GM12878 (cell line): ENCODE measurements at places on chromosomes 4 and X.

- DNase-seq = no peak
Measured at GRCh38 chrX:153770601-153771414, 6.8 kb downstream of the PLXNB3 start.

- no peak for DNase-seq
Measured at GRCh38 chrX:136143711-136144110, 3.6 kb upstream of the FHL1 start.

DNA sequence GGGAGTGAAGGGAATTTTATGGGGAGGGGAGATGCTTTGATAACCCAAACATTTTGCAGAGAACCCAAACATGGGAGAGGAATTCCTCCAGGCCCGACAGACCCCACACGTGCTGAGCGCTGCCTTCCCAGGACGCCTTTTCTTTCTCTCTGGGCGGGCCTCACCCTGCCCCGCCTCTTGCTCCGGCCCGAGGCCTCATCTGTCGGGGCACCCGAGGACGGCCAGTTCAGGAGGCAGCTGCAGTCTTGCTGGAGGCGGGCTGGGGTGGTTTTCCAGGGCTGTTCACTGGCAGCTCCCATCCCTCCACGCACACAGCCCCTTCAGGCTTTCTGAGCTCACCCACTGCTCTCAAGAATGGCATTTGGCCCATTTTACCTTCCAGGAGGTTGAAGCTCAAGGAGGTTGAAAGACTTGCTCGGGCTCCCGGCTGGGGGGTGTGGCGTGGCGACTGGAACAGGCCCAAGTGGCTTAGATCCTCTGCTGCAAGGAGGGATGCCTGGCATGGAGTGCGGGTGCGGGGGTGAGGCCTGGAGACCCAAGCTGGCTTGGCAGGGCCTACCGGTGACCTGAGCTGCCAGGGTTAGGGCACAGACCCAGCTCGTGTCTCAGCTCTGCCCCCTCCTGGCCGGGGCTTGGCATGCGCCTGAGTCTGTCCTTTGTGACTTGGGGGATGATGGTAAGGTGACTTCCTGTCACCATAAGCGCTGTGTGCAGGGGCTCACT lies 99.2 kb downstream of the PSAPL1 start:
- DNase-seq = peak; percentile 1

- DNase-seq = no peak
Measured at GRCh38 chr4:26242451-26242850, 78.4 kb upstream of the RBPJ start.

GRCh38 chr4:183136855-183137254 lies 37.8 kb downstream of the WWC2 start:
- DNase-seq = no peak

- DNase-seq = no peak
Measured at GRCh38 chr4:157196046-157196445, 24.5 kb upstream of the GRIA2 start.

GRCh38 chrX:64191281-64192010 lies 14.1 kb downstream of the AMER1 start:
- no peak for DNase-seq

DNA sequence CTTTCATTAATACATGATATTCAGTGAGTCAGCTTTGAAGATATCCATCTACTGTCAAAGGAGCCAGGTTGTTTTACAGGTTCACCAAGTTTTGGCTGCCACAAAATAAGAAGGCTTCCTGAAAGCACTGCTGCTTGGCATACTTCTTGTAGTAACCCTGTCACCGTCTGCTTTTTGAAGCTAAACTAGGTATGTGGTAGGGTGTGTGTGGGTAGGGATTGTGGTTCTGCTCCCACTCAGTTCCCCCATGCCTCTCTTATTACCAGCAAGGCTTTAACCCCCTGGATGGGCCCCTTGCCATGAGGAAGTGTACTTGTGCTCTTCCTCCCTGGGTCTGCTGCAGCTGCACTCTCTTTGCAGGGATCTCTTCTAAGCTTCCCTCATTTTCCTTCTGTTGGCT lies 191.2 kb downstream of the BANK1 start:
- no peak for DNase-seq

DNA sequence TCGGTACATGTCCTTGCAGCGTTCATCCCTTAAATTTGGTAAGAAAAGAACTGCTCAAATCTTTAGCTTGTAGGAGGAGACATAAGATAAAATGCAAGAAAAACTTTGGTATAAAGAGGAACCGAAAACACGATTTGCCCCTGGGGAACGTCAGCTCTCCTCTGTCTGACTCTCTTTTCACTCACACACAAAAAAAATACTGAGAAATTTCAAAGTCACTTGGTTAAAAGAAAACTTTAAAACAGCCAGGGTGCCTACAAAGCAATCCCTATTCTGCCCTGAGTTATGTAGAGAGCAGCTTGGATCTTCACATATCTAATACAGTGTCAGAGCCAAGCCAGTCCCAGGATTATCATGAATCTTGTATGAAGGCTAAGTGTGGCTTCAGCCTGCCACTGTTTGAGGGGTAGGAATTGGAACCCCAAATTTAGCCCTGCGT lies 248.5 kb upstream of the CXXC4 start:
- peak; percentile 89 for DNase-seq

DNA sequence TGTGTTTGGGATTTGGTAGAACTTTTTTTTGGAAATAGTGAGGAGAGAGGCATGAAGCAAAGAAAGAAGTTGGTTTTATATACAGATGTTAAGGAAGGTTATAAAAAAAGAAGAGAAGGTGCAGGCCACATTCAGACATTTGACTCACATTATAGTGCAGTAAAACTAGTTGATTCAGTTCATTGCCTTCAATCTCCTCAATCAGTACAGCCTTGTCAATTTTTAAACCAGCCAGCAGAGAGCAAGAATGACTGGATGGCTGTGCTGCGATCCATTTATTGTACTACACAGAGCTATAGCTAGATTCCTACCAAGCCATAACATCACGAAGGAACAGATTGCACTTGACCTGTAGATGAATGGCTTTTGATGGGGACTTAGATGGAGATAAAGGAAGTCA lies 79.7 kb upstream of the LSM6 start:
- DNase-seq = no peak

DNA sequence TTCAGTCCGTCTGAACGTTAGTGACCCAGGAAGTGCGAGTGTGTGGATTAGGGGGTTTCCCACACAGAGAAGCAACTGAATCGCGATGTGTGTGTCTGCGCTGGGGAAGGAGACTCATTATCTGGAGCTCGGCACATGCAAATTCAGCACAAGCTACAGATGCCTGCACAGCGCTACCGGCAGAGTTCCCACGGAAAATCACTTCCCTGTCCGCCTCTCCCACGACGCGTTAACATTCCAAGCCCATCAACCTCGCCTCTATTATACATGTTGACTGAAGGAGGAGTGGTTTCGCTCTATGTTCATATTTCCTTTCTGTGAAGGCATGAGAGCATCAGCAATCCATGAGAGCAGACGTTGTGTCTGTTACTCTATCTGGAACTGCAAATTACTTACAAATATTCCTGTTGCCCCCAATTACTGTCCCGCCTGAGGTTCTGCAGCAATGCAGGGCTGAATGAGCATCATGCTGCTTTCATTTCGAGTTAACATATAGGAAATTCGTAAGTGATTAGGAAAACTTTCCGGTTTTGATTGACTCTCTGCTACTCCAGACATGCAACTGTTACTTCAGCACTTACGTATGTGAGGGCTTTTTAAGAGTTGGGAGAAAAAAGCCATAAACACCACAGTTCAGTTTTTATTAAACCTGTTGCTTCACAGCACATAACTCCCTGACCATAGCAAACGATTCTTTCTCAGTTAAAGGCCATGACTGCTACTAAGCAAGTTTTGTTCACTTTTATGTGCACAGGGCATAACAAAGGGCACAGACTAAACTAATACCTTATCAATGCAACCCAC lies 15.0 kb upstream of the MTNR1A start:
- DNase-seq = no peak

GRCh38 chr4:8607603-8608481 lies 15.3 kb downstream of the CPZ start:
- no peak for DNase-seq

DNA sequence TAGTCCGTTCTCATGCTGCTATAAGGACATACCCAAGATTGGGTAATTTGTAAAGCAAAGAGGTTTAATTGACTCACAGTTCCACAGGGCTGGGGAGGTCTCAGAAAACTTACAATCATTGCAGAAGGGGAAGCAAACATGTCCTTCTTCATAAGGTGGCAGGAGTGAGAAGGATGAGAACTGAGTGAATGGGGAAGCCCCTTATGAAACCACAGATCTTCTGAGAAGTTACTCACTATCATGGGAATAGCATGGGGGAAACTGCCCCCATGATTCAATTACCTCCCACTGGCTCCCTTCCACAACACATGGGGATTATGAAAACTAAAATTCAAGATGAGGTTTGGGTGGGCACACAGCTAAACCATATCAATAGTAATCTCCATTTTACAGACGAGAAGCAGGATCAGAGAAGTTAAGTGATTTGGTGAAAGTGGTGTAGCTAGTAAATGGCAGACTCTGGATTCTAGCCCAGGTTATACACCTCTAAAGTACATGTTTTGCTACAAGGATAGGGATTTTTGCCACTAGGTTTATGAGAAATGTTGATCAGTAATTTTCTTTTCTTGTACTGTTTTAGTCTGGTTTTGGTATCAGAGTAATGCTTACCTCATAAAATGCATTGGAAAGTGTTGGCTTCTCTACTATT lies 47.3 kb upstream of the C1GALT1C1 start:
- DNase-seq = no peak

DNA sequence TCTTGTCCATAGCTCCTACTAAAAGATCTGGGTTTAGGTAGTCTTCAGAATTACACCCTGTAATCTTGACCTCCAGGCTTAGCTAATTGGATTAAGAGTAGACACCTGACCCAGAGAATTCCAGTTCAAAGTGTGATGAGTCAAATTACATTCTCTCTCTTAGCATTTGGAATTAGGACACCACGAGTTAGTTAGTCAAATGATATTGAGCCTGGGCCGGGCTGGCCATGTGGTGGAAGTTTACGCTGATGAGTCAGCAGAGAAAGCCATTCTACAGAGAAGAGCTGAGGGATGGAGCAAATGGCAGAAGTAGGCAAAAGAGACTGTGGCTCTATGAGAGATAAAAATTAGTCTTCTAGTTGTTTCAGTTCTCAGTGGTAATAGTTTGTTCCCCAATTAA lies 31.1 kb downstream of the CEP44 start:
- DNase-seq = no peak
